ENCODE measurements at places on chromosomes 2 and 18.

GRCh38 chr18:12308386-12309100 is 502 bp downstream of the TUBB6 start:
- DNase-seq = no peak

DNA sequence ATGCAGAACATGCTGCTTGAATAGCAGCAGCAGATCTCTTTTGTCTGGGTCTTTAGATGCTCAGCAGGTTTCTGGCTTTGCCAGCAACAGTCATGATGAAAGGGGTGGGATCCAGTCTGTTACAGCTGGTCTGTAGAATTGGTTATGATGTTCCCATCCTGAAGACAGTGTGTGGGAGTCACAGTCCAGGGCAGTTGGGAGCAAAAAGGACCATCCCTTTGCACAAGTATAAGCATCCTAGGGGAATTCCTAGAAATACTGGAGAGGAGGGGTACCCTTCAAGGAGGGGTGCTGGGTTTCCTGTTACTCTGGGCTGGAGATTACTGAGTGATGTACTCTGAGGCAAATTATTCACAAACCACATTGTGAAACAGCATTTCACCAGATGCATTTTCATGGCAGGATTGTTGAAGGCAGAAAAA is 119.9 kb upstream of the RND3 start:
- DNase-seq = no peak

- no peak for DNase-seq
Observed at GRCh38 chr2:191538334-191538903, 139.5 kb upstream of the NABP1 start.

DNA sequence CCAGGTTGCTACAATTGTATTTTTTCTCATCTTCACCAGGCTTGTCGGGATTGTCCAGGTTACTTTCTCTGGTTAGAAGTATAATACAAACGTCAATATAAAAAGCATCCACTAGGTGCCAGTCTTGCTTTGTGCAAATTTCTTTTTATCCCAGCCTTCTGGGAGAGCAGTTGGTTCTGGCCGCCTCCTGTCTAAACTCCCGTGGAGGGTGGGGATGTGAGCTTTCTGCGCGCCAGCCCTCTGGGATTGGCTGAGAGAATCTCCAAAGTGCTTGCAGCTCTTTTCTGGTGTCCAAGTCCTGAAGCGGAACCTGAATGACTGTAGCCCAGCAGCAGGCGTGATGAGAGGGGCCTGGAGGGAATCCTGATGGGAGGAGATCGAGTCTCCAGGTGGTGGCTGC is 22.4 kb upstream of the TOGARAM2 start:
- DNase-seq = peak; percentile 86

- no peak for DNase-seq
Observed at GRCh38 chr2:204415406-204416181, 129.7 kb upstream of the PARD3B start.

DNA sequence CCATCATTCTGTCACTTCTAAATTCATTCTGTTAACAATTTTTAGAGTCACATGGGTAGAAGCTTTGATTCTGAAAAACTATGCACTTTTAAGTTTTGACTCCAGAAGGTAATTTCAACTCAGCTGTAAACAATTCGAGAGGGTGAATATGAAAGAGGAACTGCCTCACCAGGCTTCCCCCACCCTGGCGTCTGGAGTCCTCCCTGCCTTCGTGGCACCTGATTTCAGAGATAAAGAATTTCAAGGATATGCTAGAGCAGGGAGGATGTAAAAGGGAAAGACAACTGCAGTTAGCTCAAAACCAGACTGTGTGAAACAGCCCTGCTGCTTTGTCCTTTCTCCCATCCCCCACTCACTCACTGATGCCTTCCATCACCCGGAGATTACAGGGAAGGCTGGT is 40.7 kb downstream of the ONECUT2 start:
- DNase-seq = no peak

GRCh38 chr2:236663287-236664101 is 93.9 kb downstream of the ACKR3 start:
- DNase-seq = no peak

DNA sequence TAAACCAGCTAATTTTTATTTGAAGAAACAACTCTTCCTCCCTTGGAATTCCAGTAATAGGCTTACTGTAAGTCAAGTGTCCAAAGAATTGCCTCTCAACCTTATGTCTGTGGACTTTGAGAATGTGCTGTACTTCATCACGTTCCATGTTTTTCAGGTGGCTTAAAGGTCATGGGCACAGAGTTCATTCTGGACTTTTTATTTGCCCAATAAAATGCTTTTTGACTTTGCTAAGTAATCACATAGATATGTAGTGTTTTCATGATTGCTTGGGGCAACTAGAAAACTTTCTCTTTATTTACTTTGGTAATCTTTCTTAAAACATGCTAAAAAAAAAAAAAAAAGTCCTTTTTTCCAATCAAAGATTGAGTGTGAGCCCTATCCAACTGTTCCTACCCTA is 10.4 kb upstream of the DNAH7 start:
- DNase-seq = no peak

GRCh38 chr18:24187049-24187448 is 48.2 kb downstream of the CABYR start:
- no peak for DNase-seq

DNA sequence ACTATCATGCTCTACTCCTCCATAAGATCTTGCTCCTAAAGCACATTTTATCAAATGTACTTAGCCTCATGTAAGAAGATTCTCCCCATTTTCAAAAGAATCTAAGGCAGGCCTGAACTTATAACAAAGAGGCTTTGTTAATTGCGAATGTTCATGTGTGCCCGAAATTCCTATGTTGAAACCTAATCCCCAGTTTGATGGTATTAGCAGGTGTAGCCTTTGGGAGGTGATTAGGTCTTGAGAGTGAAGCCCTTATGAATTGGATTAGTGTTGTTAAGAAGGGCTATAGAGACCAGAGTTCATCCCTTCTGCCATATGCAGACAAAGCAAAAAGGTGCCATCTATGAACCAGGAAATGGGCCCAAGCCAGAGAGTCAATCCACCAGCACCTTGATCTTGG is 234.5 kb downstream of the PAX3 start:
- DNase-seq = no peak
